Activated CD4-positive, alpha-beta T cell treated with anti-CD3 and anti-CD28 coated beads for 1 hour (primary cell): ENCODE measurements at places on chromosomes 3 and 15.

DNA sequence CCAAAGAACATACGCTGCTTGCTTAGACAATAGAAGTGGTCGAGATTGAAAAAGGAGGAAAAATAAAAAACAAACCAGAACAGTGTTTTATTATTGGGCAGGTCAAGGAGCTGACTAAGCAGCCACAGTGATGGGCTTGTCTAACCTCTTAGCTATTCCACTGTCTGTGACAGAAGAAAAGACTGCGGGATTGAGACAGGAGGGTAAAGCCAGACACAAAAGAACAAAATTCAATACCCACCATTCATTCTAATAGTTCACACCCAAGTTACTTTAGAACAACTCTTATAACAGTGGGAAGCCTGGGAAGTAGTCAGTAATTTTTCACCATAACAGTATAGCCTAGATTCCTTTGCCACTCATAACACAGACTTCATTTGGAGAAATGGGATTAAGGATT, 435.4 kb downstream of the MFSD1 start:
- no peak for DNase-seq

- no peak for DNase-seq
These were observed 345.7 kb downstream of the CNTN3 start for GRCh38 chr3:74268753-74269152.

- no peak for DNase-seq
These were observed 24.5 kb upstream of the LIPC start for GRCh38 chr15:58407236-58407775.

DNA sequence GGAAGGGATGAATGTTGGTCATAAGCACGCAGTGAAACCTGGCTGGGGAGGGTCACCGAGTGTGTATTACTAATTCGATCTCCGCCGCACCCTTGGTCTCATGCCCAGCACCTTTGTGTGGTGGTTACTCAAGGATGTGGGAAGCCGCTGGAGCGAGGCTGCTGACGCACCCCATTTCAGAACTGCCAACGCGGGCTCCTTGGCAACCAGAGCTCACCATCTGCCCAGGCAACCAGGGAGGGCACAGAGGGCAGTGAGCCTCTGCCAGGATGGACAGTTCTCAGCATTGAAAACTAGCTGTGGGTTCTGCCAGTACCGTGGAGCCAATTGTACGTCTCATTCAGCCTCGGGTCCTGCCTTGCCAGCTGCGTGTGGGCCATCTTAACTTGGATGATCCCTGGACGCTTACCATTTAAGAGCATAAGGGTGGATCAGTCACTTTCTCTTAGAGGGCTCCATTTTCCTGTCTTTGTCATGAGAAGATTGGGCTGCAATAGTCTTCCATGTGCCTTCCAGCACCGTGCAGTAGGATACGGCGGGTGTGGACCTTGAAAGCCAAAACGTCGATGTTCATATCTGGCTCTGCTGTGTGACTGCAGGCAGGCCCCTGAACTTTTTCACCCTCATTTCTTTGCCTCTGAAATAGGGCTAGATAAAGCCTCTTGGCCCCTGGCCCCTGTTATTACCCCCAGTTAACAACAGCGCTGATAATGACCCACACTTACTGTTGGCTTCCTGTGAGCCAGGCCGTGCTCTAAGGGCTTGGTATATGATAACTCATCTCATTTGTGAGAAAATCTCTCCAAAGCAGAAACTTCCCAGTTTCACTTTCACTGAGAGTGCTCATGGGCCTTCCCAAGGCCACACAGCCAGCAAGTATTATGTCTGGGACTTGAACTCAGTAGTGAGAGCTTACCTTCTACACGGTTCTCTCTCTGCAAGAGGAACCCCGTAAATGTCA, 238.8 kb downstream of the OPA1 start:
- DNase-seq = no peak

GRCh38 chr3:32467333-32468070, 35.1 kb downstream of the CMTM6 start:
- peak; percentile 67 for DNase-seq

- no peak for DNase-seq
These were observed 1362.8 kb downstream of the ROBO2 start for GRCh38 chr3:78402720-78403119.

- DNase-seq = no peak
These were observed 120.4 kb downstream of the CHL1 start for GRCh38 chr3:317012-317411.

DNA sequence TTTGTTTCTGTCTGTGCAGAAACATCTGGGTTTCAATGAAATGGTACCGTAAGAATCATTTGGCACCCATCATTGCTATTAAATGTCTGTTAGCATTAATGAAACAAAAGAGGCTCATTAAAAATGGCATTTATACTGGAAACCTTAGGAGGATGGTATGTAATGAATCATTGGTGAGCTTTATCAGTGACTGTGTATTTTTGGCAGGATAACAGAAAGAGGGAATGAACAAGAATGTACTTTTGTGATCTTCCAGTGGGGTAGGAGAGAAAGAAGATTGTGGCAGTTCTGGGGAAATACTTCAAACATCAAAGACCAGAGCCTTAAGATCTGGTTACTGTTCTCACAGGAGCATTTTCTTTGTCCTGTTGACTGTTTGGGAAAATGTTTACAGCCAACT, 4.7 kb upstream of the DCBLD2 start:
- DNase-seq = no peak

GRCh38 chr3:161221806-161222600, 892 bp downstream of the NMD3 start:
- no peak for DNase-seq

GRCh38 chr3:51389423-51390183, 1.5 kb upstream of the RBM15B start:
- DNase-seq = no peak

GRCh38 chr3:26522919-26523318, 99.7 kb upstream of the LRRC3B start:
- DNase-seq = no peak

GRCh38 chr15:32828507-32829186, 110.8 kb downstream of the GREM1 start:
- no peak for DNase-seq

DNA sequence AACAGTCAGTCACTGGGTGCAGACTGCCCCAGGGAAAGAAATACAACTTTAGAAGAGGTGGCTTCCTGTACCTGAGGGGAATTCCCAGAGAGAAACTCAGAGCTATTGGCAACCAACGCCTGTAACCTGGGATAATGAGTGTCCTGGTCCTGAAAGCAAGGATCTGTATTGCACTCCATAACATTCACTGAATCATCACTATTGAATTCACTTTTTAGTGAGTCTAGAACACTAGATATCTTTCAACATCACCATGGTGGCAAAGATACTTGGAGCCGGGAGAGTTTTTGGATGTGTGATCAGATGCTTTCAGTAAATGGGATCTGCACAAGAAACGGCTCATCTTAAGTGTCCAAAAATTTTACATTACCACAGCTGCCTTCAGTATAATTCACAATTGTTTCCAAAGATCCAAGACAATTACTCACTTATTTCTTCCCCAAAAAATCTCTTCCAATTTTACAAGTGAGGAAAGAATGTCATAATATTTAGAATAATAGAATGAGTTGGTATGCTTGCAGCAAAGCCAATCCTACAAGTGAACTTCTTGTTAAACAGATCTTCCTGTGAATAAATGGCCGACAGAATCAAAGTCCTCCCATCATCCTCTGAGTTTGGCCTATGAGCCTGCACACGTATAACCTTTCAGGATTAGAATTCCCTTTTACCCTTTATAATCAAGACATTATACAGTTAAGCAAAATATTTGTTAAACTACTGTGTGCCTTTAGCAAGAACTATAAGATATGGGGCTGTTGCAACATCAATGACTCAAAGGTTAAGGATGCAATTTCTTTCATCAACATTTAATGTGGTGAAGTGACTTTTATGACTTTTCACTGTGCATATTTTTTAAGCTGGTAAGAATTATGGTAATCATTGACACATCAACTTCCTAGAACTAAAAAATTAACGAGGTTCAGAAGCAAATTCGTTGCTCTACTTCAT, 243.3 kb upstream of the COL8A1 start:
- no peak for DNase-seq

DNA sequence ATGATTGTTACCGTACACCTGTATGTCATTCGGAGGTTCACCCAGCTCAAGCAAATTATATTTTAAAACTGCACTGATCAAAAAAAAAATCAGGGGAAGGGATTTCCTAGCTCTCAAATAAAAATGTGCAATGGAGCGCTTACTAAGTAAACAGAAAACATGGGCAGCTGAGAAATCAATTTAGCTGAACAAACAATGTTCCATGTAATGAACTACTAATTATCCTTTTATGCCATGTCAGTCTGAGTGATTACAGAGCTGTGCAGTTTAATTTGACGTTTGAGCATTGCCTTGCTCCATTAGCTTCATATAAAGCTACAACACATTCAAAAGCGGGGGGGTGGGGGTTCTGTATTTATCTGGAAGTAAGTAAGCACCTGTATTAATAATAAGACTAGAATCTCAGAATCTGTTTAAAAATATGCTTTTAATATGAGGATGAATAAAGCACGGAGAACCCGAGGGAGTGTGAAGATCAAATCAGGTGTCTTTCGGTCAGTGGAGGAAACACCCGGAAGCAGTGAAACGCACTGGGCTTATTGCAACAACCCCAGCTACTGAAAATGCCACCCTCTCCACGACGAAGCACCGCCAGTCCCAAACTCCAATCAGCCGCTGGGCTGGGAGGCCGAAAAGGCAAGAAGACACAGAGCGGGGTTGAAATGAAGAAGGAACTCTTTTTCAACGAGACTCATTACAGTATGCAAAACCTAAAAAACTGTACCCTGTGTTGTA, 196.5 kb upstream of the ATP11B start:
- DNase-seq = no peak

GRCh38 chr15:87871731-87872320, 384.7 kb downstream of the NTRK3 start:
- DNase-seq = no peak

- DNase-seq = no peak
These were observed 57.8 kb downstream of the NCEH1 start for GRCh38 chr3:172653004-172653572.

- no peak for DNase-seq
These were observed 524.9 kb upstream of the PROK2 start for GRCh38 chr3:72309661-72310418.

DNA sequence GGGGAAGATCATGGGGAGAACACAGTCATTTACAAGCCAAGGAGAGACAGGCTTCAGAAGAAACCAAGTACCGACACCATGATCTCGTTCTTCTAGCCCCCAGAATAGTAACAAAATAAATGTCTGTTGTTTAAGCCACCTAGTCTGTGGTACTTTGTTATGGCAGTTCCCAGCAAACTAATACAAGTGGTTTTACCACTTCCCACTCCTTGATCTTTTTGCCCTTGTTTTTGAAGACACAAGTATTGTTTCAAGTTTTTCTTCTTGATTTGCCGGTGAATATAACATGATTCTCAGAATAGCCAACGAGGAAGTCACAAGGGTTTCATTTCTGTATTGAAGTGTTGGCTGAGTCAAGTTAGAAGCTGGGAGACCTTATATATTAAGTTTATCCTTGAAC, 220.3 kb downstream of the SOX2 start:
- no peak for DNase-seq

- DNase-seq = no peak
These were observed 169.9 kb downstream of the XXYLT1 start for GRCh38 chr3:195101001-195101583.

DNA sequence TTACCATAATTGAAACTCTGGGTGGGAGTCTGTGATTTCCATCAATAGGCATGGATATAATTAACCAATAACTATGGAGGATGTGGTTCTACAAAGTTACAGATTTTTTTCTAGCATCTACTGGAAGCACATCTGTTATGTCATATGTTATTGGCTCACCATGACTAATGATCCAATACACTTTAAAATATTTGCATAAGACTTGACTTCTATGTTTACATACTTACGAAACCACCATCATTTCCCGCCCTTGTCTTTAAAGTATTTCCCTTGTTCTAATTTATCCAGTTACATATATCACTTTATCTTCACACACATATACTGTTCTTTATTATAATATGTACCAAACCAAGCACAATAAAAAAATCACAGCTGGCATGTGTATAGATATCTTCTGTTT, 380.3 kb upstream of the CBLB start:
- no peak for DNase-seq

GRCh38 chr3:55645422-55645821, 158.3 kb upstream of the WNT5A start:
- no peak for DNase-seq

DNA sequence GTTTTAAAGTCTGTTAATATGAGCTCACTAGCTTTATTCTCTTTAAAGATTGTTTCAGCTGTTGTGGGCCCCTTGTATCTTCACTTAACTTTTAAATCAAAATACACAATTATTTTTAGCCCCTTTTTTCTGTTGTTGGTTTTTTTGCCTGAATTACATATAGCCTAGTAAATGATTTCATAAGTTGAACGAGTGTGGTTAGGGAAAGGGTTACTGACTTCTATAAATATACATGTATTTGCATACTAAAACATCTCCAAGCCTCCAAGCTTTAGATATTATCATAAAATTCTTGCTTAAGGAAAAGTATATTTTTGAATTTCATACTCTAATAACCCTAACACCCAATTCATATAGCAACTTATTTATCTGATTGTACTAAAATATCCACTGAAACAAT, 73.2 kb upstream of the ARL6 start:
- no peak for DNase-seq

- DNase-seq = no peak
These were observed 37.2 kb downstream of the AMOTL2 start for GRCh38 chr3:134337071-134337482.

- DNase-seq = no peak
These were observed 101.9 kb downstream of the SERPINI1 start for GRCh38 chr3:167837466-167837865.

- no peak for DNase-seq
These were observed 251.9 kb downstream of the IGSF11 start for GRCh38 chr3:118782755-118783202.

GRCh38 chr3:53379898-53380297, 32.6 kb upstream of the DCP1A start:
- DNase-seq = no peak

GRCh38 chr3:113084777-113085176, 94.0 kb downstream of the GTPBP8 start:
- no peak for DNase-seq

GRCh38 chr3:188348435-188349244, 194.7 kb downstream of the LPP start:
- DNase-seq = no peak

DNA sequence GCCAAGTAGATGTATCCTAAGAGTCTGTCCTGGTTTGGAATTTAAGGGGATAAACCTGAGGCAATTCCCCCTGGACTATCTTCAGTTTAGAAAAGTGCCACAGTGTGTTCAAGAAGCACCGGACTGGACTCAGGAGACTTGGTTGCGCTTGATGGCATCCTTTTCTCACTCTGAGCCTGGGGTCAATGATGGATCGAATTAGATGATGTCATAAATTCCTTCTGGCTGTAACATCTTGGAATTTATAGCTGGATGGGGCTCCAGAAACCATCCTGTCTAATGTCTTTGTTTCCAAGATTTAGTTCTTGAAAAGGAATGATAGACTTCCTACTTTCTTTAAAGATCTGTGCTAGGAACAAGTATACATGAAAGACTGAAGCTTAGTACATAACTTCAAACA, 280.6 kb downstream of the LPP start:
- DNase-seq = no peak

DNA sequence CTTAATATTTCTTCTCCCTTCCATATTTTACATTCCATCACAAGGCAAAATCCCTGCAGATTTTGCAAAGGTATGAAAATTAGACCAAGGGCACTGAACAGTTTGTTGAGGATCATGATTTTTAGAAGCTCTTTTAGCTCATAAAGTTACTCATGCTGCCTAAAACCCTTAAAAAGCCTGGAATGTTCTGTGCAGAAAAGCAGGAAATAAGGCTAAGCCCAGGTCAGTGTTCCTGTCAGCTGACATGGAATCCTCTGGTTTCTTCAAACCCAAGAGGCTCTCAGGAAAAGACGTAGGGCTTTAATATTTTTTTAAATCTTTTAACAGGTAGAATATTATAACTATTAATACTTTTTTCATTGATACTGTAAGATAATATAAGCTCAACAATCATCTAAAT, 8.2 kb downstream of the CBLB start:
- no peak for DNase-seq
